ENCODE measurements at places on chromosomes 13 and 19.

- peaks cover 75% of the 10 kb centered on the region for H3K27me3 ChIP-seq
- H3K36me3 ChIP-seq, result no peaks in the 10 kb centered on the region
- H3K4me1 ChIP-seq, result peaks cover 33% of the 10 kb centered on the region
- DNase-seq, result no peak
- no peak overlapping the region for H3K4me3 ChIP-seq
These were observed 652 bp downstream of the POU4F1 start for GRCh38 chr13:78602561-78603239.

DNA sequence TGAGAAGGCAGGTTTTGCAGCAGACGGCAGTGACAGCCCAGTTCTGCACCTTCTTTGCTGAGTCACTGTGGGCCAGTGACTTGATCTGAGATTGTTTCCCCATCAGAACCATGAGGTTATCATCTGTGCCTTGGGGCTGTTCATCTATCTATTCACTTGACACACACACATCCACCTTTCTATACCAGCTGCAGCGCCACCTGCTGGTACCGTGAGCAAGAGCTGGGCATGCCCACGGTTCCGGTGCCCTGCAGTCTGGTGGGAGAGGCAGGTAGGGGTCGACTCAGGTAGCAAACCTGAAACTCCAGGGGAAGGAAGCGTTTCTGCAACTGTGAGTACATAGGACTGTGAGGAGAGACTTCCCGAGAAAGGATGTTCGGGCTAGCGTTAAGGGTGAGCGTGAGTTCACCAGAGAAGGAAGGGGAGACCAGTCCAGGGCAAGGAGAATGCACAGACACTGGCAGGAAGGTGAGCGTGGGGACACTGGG lies 7.5 kb upstream of the LIN7B start:
- H3K27me3 ChIP-seq, result no peaks in the 10 kb centered on the region
- H3K4me3 ChIP-seq, result no peak overlapping the region
- H3K4me1 ChIP-seq, result no peaks in the 10 kb centered on the region
- H3K27ac ChIP-seq, result no peak overlapping the region
- peaks cover 73% of the 10 kb centered on the region for H3K36me3 ChIP-seq

- no peak for DNase-seq
- no peaks in the 10 kb centered on the region for H3K36me3 ChIP-seq
These were observed 58.7 kb upstream of the PABPC3 start for GRCh38 chr13:25037057-25037813.

- peak; percentile 86 for DNase-seq
- no peaks in the 10 kb centered on the region for H3K27me3 ChIP-seq
- H3K4me1 ChIP-seq, result peaks cover 73% of the 10 kb centered on the region
- peak overlapping the region; percentile 72 for H3K27ac ChIP-seq
- H3K4me3 ChIP-seq, result no peak overlapping the region
These were observed 54.5 kb downstream of the TSSK6 start for GRCh38 chr19:19460761-19461265.

GRCh38 chr13:79740991-79741390 lies 260.0 kb downstream of the NDFIP2 start:
- no peak overlapping the region for H3K4me3 ChIP-seq
- H3K4me1 ChIP-seq, result no peaks in the 10 kb centered on the region
- H3K36me3 ChIP-seq, result no peaks in the 10 kb centered on the region
- no peak overlapping the region for H3K27ac ChIP-seq
- DNase-seq, result no peak

DNA sequence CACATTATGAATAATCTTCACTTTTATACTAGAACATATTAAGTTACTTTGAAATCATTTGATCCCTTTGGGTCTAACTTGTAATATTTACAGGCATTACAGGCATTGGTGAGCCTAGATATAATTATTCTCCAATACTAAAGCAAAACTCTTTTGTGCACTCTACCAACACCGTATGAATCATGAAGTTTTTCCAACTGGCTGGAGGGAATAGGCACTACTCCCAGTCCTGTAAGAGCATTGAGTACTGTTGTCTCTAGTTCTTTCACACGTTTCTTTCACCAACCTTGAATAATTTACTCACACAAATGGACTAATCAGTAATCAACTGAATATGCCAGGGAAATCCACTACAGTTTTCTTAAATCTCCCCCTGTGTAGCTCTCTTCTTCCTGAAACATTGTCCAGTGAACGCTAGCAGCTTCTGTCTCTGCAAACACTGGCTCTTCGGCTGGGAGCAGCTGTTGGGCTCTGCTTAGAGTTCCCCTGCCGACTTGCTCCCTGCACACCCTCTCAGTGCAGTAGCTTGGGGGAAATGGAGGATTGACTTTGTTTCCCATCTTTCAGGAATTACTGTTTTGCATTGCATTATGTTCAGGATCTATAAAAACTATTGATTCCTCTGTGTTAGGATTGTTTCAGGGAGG lies 476.7 kb downstream of the RFC3 start:
- no peak for DNase-seq
- H3K4me3 ChIP-seq, result no peak overlapping the region
- H3K27me3 ChIP-seq, result no peaks in the 10 kb centered on the region
- H3K27ac ChIP-seq, result no peak overlapping the region
- no peaks in the 10 kb centered on the region for H3K4me1 ChIP-seq
- no peaks in the 10 kb centered on the region for H3K36me3 ChIP-seq

GRCh38 chr13:105948143-105948542 lies 587.3 kb downstream of the EFNB2 start:
- H3K27ac ChIP-seq, result no peak overlapping the region
- no peaks in the 10 kb centered on the region for H3K27me3 ChIP-seq
- no peak overlapping the region for H3K4me3 ChIP-seq
- no peaks in the 10 kb centered on the region for H3K4me1 ChIP-seq
- no peak for DNase-seq

- H3K4me1 ChIP-seq, result no peaks in the 10 kb centered on the region
- H3K27me3 ChIP-seq, result no peaks in the 10 kb centered on the region
- no peak overlapping the region for H3K27ac ChIP-seq
- no peak overlapping the region for H3K4me3 ChIP-seq
- DNase-seq, result no peak
- no peaks in the 10 kb centered on the region for H3K36me3 ChIP-seq
These were observed 31.5 kb downstream of the FREM2 start for GRCh38 chr13:38718374-38718773.

- DNase-seq, result no peak
- no peaks in the 10 kb centered on the region for H3K4me1 ChIP-seq
- H3K27ac ChIP-seq, result peak overlapping the region; percentile 57
- H3K36me3 ChIP-seq, result no peaks in the 10 kb centered on the region
- H3K27me3 ChIP-seq, result no peaks in the 10 kb centered on the region
- H3K4me3 ChIP-seq, result no peak overlapping the region
These were observed 256.9 kb downstream of the SPRY2 start for GRCh38 chr13:80083853-80084676.

DNA sequence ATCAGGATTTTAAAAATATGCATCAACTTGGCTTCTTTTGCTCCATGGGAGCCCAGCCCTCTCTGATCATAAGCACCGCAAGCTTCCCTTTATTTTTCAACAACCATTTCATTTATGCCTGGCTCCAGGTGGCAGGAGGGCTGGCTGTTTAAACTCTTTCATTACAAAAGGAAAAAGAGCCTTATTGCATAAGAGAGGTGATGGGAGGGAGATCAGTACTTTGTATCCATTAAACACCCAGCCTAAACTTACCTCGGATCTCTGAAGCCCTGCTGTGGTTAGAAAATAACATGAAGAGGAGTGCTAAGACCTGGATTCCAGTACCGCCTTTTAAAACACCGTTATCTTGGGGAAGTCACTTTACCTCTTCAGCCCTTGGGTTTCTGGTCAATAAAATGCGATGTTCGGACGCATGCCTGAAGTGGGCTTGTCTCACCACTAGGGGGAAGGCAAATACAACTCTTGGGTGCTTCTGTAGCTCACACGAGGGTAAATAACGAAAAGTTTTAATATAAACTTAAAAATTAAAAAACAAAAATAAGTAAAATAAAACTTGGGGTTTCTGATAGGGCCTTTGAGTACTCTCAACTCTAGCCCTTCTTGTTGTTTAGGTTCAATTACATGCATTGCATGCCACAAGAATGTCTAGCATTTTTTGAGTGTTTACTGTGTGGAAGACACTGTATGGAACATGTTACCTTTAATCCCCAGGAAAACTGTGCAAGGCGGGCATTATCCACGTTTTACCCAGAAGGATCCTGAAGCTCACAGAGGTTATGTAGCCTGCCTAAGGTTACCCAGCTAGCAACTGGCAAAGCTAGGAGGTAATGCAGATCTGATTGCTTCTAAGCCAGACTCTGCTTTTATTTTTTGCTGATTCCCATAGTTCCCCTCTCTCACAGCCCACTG lies 240.3 kb downstream of the LMO7 start:
- H3K4me1 ChIP-seq, result peaks cover 5% of the 10 kb centered on the region
- H3K27me3 ChIP-seq, result no peaks in the 10 kb centered on the region
- H3K27ac ChIP-seq, result no peak overlapping the region
- no peak overlapping the region for H3K4me3 ChIP-seq

GRCh38 chr19:2038284-2039088 lies 12.6 kb downstream of the MKNK2 start:
- H3K27ac ChIP-seq, result peak overlapping the region; percentile 93
- DNase-seq, result no peak
- peaks cover 54% of the 10 kb centered on the region for H3K36me3 ChIP-seq
- no peaks in the 10 kb centered on the region for H3K27me3 ChIP-seq
- H3K4me3 ChIP-seq, result no peak overlapping the region

DNA sequence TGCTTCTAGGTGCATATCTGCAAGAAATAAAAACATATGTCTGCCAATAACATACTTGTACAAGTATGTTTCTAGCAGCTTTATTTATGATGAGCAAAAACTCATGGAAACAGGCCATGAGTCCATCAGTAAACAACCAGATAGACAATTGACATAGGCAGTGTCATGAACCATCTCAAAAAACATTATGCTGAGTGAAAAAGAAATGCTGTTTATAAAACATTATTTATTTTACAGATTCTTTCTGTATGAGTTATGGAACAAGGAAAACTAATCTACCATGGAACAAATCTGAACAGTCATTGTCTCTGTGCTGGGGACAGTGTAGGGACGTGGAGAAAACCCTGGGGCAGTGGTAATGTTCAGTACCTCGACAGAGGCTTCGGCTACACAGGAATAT lies 283.9 kb downstream of the UQCRFS1 start:
- H3K4me3 ChIP-seq, result no peak overlapping the region
- H3K27me3 ChIP-seq, result no peaks in the 10 kb centered on the region
- H3K36me3 ChIP-seq, result no peaks in the 10 kb centered on the region
- DNase-seq, result no peak

GRCh38 chr19:7852851-7853769 lies 21.1 kb downstream of the PRR36 start:
- H3K36me3 ChIP-seq, result no peaks in the 10 kb centered on the region
- no peak overlapping the region for H3K4me3 ChIP-seq
- DNase-seq, result no peak
- H3K27ac ChIP-seq, result no peak overlapping the region
- peaks cover 10% of the 10 kb centered on the region for H3K4me1 ChIP-seq

DNA sequence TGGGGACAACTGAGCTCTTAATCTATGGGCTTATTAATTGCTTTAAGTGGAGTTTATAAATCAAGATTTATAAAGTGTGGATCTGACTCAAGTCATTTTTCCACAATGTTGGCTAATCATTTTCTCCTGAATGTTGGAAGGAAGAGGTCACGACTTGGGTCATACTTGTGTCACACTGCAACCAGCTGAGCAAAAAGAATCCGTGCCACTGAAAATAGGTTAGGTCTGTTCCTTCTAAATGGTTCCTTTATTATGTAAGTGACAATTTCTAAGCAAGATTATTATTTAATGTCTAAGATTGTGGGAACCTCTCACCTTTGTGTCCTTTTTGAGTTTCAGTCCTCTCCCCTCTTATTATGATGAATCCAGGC lies 178.6 kb downstream of the SHISA2 start:
- H3K36me3 ChIP-seq, result no peaks in the 10 kb centered on the region
- H3K4me1 ChIP-seq, result no peaks in the 10 kb centered on the region
- no peaks in the 10 kb centered on the region for H3K27me3 ChIP-seq

DNA sequence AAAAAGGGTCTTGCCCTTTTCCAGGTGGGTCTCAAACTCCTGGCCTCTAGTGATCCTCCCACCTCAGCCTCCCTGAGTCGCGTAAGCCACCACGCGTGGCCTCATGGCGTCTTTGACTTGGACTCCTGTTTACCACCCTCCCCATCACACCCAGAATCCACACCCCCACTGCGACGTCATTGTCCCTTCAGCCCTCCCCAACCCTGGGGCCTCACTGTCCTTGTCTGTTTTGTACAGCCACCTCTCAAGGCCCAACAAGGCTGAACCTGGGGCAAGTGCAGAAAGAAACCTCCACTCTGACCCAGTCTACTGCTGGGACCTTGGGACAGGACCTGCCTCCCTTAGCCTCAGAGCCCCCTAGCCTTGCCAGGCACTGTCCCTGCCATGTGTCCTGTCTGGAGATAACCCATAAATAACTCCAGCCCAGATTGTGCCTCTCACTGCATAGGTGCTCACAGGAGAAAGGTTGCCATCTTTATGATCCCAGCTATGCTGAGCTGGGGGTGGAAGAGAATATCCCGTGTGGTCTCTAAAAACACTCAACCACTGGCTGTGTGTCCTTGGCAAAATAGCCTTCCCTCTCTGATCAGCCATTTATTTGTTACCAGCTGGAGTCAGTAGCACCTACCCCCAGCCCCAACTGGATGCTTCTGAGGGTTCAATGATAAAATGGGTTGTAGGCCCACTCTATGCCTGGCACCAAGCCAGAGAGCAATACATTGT lies 1.8 kb upstream of the IFI30 start:
- H3K4me3 ChIP-seq, result no peak overlapping the region
- peaks cover 30% of the 10 kb centered on the region for H3K4me1 ChIP-seq
- DNase-seq, result no peak
- H3K36me3 ChIP-seq, result peaks cover 17% of the 10 kb centered on the region
- H3K27me3 ChIP-seq, result no peaks in the 10 kb centered on the region

DNA sequence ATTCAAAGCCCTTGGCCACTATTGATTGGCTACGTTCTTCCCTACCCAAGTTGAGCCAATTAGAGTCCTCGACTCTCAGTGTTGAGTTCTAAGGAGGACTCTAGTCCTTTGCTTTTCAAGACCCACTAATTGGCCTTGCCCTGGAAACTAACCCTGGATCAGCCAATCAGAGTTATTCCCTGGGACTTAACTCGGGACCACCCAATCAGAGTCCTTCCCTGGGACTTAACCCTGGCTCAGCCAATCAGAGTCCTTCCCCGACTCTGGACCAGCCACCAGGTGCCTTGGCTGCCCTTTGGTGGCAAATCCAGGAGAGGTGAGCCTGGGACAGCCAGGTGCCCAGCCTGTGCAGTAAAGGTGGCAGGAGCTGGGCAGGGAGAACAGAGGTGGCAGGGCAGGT lies 28.7 kb downstream of the ATP8B3 start:
- H3K27ac ChIP-seq, result no peak overlapping the region
- H3K36me3 ChIP-seq, result no peaks in the 10 kb centered on the region

- no peak for DNase-seq
- H3K36me3 ChIP-seq, result peaks cover 19% of the 10 kb centered on the region
These were observed 595 bp downstream of the XAB2 start for GRCh38 chr19:7628589-7629311.

Data from right atrium auricular region (tissue), 2 donors.